Activated T-helper 1 cell treated with anti-CD3 and anti-CD28 coated beads, Interleukin-2, amount 50 U/mL, for 16 hours (primary cell): ENCODE measurements at places on chromosomes 12 and 14.
A peak's percentile ranks its signal among the peaks of the same experiment; 100 is the strongest.

GRCh38 chr14:102279688-102280348 lies 25.1 kb downstream of the MOK start:
- DNase-seq = no peak

DNA sequence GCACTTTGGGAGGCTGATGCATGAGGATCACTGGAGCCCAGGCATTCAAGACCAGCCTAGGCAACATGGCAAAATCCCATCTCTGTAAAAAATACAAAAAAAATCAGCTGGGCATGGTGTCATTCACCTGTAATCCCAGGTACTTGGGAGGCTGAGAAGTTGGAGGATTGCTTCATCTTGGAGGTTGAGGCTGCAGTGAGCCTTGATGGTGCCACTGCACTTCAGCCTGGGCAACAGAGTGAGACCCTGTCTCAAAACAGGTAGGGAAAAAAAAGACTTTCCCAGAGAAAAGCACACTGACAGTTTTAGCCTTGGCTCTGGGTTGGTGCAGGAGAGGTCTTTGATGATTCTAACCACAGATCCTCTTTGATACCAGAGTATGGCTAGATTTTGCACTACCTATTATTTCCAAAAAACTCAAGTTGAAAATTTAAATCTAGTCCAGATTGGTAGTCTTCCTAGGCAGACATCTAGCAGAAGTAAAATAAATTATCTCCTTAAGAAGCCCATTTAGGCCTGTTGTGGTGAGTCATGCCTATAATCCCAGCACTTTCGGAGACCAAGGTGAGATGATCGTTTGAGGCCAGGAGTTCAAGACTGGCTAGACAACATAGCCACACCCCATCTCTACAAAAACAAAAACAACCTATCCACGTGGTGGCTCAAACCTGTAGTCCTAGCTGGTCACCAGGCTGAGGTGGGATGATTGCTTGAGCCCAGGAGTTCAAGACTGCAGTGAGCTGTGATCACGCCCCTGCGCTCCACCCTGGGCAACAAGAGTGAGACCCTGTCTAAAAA lies 18.6 kb downstream of the LARP4 start:
- DNase-seq = no peak

- DNase-seq = no peak
These were observed 11.5 kb downstream of the RBM23 start for GRCh38 chr14:22907429-22907828.

- DNase-seq = no peak
These were observed 208.6 kb upstream of the PLXNC1 start for GRCh38 chr12:93939641-93940325.

DNA sequence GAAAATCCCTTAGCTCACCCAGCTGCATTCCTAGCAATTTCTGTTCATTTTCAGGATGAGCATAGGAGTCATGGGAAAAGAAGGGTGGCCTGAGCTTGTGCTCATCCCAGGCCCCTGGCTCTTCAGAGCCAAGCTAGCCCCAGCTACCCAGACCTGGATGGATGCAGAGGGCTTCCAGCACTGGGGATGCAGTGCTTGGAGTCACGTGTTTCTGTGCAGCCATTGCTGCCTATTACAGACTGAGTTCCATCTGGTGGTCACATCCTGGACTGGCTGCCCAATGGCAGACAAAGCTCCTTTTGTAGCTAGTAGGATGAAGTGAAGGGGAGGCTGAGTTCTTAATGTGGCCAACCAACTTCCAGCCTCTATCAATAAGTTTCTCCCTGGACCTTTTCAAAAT lies 54.2 kb upstream of the JDP2 start:
- no peak for DNase-seq

GRCh38 chr12:55963760-55964159 lies 2.1 kb downstream of the PMEL start:
- DNase-seq = no peak

DNA sequence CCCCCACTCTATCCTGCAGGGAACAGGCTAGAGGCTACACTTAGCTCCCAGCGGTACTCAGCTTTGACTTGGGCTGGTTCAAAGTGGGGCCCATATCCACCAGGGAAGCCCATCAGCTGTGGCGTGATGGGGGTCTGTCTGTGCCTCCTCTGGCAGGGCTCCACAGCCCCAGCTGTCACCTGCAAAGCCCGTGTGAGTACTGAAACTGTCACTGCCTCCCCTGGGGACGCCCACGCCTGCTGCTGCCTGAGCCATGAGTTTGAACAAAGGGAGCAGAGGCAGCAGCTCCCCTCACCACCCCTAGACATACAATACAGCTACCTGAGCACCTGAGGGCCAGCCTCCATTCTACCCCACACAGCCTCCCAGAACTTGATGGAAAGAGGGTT lies 5.0 kb downstream of the REM2 start:
- peak; percentile 37 for DNase-seq

GRCh38 chr12:107894589-107894988 lies 120.1 kb downstream of the ASCL4 start:
- DNase-seq = no peak

GRCh38 chr12:78040111-78040510 lies 209.4 kb downstream of the NAV3 start:
- DNase-seq = no peak

- no peak for DNase-seq
These were observed 11.7 kb downstream of the FAM181A start for GRCh38 chr14:93938751-93939303.

DNA sequence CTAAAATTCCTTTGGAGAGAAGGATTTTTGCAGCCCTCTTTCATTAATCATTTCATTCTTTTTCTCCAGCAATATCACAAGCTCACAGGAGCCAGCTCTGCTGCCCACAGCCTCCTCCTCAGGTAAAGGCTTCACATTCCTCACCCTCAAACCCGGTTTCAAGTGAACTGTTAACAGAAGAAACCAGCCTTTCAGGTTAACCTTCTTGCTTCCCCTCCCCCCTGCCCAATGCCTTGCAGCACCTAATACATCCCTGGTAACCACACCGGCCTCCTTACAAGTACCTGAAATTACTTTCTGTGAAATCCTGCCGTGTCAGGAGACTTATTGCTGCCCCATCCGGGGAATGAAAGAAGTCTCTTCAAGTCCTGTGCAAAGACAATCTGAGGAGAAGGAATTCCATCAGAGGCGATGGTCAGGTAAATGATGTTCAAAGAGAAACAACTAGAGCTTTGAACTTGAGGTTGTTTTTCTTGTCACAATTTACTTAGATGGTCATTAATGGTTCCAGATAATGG lies 111.2 kb downstream of the MYRFL start:
- DNase-seq = no peak

DNA sequence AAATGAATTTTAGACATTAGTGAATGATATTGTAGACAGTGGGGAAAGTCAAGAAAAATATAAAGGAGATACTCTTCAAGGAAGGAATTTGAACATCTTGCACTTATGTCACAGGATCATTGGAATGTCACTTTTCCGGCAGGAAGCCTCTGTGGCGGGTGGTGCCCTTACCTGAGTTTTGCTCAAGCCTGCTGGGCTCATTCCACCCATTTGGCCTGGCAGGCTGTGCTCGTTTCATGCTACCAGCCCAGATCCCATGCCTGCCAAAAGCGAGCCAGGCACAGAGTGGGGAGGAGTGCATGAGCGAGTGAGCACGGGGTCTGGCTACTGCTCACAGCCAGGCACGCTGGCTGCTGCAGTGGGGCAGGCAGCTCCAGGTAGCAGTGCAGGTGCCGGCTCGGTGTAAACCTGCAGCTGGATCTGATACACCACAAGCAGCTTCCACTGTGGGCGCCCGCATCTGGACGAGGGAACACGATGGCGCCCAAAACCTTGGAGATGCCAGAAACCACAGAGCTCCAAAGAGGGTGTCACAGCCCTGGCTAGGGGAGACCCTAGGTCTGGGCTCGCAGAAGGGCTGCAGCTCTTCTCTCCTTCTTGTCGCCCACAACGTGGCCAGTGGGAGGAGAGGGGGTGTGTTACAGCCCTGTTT lies 28.7 kb upstream of the YAF2 start:
- no peak for DNase-seq

DNA sequence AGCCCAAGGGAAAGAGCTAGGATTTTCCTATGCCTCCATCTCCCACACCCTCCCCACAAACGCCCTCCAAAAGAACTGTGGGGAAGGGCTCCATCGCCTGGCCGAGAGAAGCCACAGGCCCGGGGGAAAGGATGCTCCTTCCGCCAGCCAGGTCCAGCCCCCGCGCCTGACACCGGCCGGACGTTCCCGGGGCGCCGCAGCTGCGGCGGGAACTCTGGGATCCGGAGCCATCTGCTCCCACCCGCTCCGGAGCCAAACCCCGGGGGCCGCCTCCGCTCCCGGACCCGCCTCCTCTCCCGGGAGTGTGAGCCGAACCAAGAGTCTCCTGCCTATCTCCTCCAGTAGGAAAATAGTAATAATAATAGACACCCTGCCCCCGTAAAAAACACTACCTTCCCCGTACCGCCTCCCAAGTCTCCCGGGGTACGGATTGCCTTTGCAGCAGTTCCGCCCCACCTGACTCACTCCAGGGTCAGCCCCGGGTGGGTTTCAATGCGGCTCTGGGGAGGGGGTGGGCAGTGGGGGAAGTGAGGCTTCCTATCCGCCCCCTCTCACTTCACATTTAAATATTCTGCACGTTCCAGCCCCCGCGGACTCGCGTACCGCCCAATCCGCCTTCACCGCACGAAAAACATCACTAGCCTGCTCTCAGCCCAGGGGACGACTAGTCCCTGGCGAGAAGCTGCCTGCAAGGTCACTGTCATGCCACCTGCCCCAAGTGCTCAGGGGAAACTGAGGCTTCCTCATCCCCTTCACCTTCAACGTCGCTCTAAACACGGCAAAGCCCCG lies 2.4 kb downstream of the AGAP2 start:
- no peak for DNase-seq

GRCh38 chr14:105281371-105282097 lies 19.3 kb downstream of the BRF1 start:
- DNase-seq = no peak

DNA sequence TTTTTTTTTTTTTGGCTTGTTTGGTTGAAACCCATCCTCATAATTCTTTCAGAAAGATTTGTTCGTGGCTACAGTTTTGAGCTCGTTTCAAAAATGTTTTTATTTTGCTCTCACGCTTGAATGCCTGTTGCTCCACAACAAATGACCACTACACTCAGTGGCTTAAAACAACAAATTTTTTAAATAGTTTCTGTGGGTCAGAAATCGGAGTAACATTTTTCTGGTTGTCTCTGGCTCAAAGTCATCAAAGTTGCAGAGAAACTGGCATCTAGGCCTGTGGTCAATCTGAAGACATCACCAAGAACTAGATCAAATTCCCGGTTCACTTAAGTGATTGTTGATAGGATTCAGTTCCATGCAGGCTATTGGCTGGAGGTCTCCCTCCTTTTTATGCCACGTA lies 560.0 kb downstream of the SNAPC1 start:
- no peak for DNase-seq

DNA sequence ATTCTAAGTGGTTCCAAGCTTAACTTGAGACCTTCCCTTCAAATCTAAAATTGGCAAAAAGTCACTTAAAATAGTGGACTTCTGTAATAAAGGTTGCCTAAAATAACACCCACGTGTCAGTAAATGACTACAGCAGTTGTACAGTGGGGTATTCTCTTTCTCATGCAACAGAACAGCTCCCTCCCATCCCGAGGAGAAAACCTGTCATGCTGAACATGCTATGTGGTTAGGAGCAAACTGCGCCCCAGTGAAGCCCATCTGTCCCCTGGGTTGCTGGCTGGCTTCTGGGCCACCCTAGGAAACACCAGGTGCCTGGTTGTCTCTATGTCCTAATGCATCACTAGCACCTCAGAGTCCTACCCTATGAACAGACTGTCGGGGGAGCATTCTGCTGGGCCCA lies 2.7 kb downstream of the BTBD6 start:
- DNase-seq = no peak

DNA sequence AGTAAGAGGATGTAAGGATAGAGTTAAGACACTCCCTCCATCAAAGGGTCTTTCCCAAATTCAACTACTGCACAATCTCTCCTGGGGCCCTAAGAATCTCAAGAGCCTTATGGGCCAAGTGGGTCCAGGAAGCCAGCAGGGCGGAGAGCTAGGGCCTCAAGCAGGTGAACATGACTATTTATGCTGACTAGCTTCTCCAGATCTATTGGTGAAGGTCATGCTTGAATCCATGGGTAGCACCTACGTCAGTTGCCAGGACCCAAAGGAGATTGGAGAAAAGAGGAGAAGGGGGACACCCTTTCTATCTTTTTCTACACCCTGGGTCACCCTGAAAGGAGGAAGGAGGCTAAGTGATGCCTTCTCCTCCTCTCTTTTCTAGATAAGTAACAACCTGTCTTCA lies 534.2 kb upstream of the MIS18BP1 start:
- DNase-seq = no peak

- DNase-seq = no peak
These were observed 96.6 kb downstream of the CDK17 start for GRCh38 chr12:96303653-96304052.

GRCh38 chr14:48849741-48850322 lies 736.3 kb downstream of the RPS29 start:
- DNase-seq = no peak

- no peak for DNase-seq
These were observed 109.2 kb downstream of the IGF1 start for GRCh38 chr12:102371165-102371564.

GRCh38 chr12:76199808-76200207 lies 115.3 kb upstream of the NAP1L1 start:
- no peak for DNase-seq
